ENCODE measurements at places on chromosomes 1 and 21.
A peak's percentile ranks its signal among the peaks of the same experiment; 100 is the strongest.

DNA sequence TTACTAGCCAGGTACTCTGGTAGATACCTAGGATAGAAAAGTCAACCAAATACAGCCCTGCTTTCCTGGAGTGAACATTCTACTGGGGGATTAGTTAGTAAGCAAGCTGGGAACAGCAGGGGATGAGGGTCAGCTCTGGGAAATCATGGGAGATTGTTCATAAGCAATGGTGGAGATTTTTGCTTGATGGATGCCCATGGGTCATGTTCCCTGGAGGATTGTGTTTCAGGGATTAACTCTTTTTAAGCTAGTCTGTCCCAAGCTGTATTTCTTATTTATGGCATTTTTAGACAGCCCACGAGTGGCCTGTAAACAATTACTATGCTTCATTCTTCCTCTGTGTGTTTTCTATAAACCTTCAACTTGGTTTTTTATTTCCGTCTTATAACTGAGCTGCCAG lies 18.9 kb downstream of the CACHD1 start:
- DNase-seq, result no peak

DNA sequence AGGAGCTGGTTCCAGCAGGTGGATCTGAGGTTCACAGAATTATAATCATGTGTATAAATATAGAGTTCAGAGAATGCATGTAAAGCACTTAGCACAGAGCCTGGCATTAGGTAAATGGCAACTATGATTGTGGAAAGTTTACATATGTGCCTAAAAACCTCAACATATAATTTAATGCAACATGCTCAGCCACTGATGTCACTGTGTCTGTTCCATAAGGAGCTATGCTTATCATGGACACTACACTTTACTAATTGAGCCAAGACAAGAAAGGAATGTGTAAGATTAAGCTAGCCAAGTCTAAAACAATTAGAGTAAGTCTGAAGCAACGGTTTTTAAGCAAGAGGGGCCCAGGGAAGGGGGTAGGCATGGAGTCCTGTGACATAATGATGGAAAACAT lies 61.5 kb downstream of the GNG12 start:
- DNase-seq, result no peak

- DNase-seq, result no peak
Observed at GRCh38 chr1:18549906-18550305, 69.2 kb downstream of the KLHDC7A start.

- DNase-seq, result no peak
Observed at GRCh38 chr1:13784971-13785370, 85.0 kb downstream of the PRDM2 start.

DNA sequence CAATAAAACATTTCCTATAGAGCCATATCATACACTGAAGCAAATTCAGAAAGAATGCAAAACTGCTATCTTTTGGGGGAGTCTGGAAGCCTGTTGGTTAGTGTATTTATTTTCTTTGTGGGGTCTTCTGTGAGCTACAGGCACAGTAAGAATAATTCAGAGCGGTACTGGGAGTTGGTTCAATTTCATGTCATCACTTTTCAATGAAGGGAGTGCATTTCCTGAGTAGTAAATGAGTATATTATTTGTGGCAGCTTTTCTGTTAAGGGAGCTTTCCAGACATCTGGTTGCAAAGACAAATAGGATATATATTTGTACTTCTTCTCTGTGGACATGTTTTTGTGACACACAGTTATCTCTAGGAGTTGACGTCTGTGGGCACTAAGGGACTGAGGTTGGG lies 130.6 kb downstream of the HUNK start:
- DNase-seq, result no peak

DNA sequence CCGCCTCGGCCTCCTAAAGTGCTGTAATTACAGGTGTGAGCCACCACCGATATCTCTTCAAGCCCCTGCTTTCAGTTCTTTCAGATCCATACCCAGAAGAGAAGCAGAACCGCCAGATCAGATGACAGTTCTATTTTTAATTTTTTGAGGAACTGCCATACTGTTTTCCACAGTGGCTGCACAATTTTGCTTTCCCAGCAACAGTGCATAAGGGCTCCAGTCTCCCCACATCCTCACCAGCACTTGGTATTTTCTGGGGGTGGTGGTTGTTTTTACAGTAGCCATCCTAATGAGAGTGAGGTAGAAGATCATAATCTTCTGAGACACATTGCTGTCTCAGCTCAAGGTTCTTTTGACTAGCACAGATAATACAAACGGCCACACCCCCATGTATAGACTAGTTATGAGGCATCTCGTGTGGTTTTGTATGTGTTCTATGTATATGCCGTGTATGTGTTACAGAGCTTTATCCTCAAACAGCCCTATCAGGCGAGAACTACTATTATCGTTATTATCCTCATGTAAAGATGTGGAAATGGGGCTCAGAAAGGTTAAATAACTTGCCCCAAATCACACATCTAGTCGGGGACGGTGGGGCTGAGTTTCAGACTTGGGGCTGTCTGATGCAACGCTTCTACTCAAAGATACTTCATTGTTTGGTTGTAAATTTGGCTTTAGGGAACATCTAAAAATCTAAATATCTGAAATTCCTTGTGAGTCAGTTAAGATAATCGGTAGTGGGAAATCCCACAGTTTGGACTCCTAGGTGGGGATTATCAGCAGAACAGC lies 12.0 kb downstream of the FHAD1 start:
- no peak for DNase-seq

GRCh38 chr1:1617925-1618324 lies 2.6 kb downstream of the MIB2 start:
- no peak for DNase-seq

- peak; percentile 56 for DNase-seq
Observed at GRCh38 chr1:44664730-44665370, 9.4 kb downstream of the TMEM53 start.

GRCh38 chr1:110928191-110928590 lies 35.5 kb downstream of the LRIF1 start:
- DNase-seq, result no peak

DNA sequence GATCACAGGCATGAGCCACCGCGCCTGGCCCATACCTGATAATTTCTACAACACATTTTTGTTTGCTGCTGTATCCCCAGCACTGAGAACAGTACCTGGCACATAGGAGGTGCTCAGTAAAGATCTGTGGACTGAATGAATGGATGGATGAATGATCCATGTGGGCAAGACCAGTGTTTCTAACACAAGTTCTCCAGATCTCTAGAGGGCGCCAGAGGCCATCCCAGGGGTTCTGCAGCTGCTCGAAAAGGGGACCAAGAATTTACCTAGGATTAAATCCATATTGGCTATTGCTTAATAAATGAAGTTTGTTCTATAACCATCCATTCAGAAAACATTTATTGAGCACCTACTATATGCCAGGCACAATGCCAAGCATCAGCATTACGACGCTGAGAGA lies 167.7 kb downstream of the ACTL8 start:
- DNase-seq, result no peak

DNA sequence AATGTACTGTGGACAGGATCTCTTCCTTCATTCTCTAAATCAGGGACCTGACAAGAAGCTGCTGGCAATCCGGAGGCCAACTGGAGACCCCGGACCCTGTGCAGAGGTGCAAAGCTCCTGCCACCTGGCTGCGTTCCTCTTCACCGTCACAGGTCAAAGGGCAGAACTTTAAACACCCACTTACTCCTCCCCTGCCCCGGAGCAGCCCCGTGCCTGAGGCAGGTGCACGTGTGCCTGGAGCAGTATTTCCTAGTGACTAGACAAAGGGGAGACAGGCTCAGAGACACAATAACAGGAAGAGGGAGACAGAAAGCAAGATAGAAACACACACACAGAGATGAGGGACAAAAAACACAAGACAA lies 6.6 kb upstream of the PIGC start:
- no peak for DNase-seq

GRCh38 chr1:203146042-203146369 lies 18.5 kb downstream of the ADORA1 start:
- no peak for DNase-seq

- no peak for DNase-seq
Observed at GRCh38 chr21:43786300-43786806, 3.0 kb upstream of the RRP1 start.

DNA sequence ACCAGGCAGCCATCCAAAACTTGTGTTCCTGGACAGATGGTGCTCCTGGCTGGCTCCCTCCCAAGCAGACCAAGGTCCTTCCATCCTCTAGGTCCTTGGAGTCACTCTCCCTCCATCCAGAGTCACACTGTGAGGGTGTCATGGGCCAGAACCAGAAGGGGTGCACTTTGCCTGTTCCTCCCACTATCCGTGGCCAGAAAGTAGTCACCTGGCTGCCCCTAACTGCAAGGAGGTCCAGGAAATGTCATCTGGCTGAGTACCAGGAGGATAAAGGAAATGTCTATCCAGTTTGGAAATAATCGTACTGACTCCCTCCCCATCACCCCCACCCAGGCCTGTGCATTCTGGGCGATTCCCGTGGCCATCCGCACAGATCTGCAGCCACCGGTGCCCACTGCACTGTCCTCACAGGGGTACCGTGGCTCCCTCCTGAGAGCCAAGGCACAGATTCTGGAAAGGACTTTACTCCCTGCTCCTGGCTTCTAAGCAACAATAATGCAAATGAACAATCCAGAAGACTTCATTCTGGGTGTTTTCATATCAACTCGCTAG lies 253.2 kb downstream of the NPHP4 start:
- DNase-seq, result no peak

Data from activated naive CD4-positive, alpha-beta T cell treated with Interleukin-2 at 50 U/mL for 16 hours (primary cell).